ENCODE measurements at places on chromosomes 6 and 20.

DNA sequence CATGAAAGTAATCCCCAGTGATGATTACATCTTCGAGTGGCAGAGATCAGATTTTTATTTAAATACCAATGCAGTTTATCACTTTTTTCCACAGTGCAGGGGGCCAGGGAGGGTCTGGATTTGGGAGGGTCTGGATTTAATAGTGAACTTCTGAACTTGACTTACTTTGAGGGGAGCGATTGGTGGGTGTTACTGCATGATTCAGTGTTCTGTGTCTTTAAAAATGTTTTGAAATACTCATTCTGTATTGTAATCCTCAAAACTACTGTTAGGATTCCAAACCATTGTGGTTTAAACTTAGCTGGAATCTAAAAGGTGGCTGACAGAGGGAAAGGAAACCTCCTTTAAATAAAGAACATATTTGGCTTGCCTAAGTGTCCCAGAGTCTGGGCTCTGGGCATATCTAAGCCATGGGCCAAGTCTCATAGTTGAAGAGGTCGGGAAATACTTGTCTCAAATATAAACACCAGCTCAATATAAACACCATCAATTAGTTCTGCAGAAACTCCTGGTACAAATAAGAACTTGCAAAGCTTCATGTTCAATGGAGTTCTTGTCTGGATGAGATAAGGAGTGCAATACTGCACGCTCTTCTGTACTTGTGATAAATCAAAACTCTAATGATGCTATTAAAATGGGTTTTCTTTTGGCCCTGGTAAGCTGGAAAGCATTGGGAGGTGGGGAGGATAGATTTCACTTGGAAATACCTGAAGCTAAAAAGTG is 14.4 kb downstream of the JARID2 start:
- no peak overlapping the region for H3K27ac ChIP-seq
- H3K4me1 ChIP-seq = peaks cover 69% of the 10 kb centered on the region
- H3K36me3 ChIP-seq = no peaks in the 10 kb centered on the region
- no peak for DNase-seq

DNA sequence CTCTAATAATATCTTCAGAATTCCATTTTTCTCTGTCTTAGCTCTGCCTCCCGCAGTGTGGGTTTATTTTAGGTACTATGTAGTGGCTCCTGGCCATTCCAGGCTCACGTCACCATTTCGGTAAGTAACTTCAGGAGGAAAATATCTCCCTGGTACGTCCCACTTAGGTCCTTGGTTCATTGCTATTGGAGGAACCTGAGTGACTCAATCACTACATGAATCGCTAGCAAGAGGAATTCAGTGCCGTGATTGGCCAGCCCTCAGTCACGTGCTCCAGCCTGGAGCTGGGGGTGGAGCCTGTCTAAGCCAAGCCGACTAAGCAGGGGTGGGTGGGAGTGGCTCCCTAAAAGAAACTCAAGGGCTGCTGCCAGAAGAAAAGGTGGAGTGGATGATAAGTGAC is 67.3 kb upstream of the E2F3 start:
- DNase-seq = no peak
- H3K27me3 ChIP-seq = no peaks in the 10 kb centered on the region
- H3K36me3 ChIP-seq = no peaks in the 10 kb centered on the region
- H3K4me3 ChIP-seq = no peak overlapping the region
- no peak overlapping the region for H3K27ac ChIP-seq

DNA sequence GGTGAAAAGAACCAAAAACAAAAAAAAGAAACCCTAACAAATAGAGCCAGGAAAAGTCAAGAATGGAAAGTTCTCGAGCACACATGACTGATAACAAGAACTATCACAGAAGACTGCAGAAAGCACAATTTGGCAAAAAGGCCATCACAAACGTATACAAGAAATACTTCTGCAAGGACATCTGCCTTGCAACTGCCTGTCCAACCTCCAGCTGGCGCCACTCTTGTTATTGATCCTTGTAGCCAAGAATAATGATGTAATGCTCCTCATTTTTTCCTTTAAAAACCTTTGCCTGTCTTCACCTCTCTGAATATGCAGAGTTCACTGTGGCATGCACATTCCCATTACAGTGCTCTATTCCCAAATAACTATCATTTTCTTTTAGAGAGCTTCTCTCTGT is 87.9 kb upstream of the BMP5 start:
- no peaks in the 10 kb centered on the region for H3K4me1 ChIP-seq
- no peak overlapping the region for H3K4me3 ChIP-seq
- H3K27me3 ChIP-seq = no peaks in the 10 kb centered on the region

- H3K36me3 ChIP-seq = no peaks in the 10 kb centered on the region
- no peak overlapping the region for H3K4me3 ChIP-seq
- no peak for DNase-seq
- no peaks in the 10 kb centered on the region for H3K27me3 ChIP-seq
- H3K4me1 ChIP-seq = no peaks in the 10 kb centered on the region
- no peak overlapping the region for H3K27ac ChIP-seq
These were observed 13.8 kb upstream of the MYL9 start for GRCh38 chr20:36527331-36528125.

DNA sequence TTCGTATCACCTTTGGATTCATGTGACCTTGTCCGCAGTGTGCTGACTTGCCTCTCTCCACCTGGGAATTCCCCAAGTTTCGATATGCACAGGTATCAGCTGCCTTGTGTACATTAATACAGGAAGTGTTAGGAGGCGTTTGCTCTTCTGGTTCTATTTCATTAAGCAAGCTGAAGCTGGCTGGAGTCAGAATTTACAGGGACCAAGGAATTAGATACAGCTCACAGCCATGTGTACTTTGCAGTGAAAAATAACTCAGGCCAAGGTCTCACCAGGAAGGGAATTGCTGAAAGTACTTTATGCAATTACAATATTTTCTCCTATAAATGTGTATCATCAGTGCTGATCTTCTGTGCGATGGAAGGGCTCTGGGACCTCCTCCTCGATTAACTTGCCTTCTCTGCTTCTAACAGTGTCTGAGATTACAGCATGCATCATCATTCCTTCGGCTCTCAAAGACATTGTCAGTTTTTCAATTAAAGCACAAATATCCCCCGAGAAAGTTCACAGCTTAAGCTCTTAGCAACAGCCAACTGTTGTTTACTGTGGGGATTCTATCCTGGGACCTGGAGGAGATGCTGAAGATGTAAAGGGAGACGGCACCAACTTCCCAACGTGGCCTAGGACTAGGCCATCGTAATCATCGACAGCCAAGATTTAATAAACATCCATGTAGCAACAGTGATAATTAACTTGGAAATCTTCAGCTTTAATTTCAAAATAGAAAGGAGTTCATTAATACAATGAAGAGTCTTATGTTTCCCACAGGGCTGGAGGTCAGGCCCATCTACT is 13.8 kb upstream of the TIAM2 start:
- no peaks in the 10 kb centered on the region for H3K36me3 ChIP-seq
- no peak overlapping the region for H3K27ac ChIP-seq
- H3K27me3 ChIP-seq = no peaks in the 10 kb centered on the region
- no peak overlapping the region for H3K4me3 ChIP-seq
- H3K4me1 ChIP-seq = no peaks in the 10 kb centered on the region
- no peak for DNase-seq

DNA sequence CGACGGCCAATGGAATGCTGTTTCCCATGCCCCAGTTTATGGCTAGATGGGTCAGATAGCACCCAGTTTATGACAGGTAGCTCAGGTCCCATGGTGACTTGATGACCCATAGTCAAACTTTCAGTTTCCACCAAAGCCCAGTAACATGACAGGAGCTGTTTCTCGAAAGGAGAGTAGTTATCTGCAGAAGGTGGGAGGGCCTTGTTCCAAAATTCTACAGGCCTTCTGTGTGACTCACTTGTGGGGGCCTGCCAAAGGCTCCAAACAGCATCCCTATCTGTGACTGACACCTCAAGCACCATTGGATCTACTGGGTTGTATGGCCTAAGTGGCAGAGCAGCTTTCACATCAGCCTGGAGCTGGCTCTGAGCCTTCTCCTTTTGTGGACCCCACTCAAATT is 379.7 kb upstream of the MANEA start:
- H3K36me3 ChIP-seq = no peaks in the 10 kb centered on the region
- H3K27me3 ChIP-seq = no peaks in the 10 kb centered on the region
- H3K4me1 ChIP-seq = no peaks in the 10 kb centered on the region

GRCh38 chr6:1698527-1698926 is 88.8 kb downstream of the FOXC1 start:
- DNase-seq = no peak
- no peak overlapping the region for H3K4me3 ChIP-seq

DNA sequence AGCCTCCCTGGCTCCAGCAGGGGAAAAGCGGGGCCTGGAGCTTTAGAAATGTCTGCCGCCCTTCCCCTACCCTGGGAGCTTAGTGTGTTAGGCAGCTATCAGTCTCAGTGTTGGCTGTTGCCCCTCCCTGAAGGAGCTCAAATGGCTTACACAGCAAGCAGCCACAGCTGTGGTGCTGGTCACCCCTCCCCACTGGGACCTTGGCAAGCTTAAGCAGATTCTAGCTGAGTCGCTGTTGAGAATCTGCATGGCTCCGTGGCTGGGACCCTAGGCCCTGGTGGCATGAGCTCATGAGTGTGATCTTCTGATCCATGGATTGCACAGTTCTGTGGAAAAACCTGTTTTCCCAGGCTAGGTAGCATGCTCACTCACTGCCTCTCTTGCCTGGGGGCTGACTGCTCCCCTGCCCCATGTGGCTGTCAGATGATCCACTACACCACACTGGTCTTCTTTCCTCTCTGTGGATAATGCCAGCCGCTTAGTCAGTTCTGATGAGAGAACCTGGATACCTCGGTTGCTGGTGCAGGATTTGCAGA is 714.0 kb downstream of the MAFB start:
- H3K4me3 ChIP-seq = no peak overlapping the region
- H3K4me1 ChIP-seq = no peaks in the 10 kb centered on the region
- H3K27me3 ChIP-seq = no peaks in the 10 kb centered on the region
- DNase-seq = no peak
- no peaks in the 10 kb centered on the region for H3K36me3 ChIP-seq

All from tibial nerve (tissue), 4 donors.